ENCODE measurements at places on chromosomes 2 and 18. TPM values are rescaled to one million over a fixed set of nuclear protein-coding genes. Genes with fewer than 3 reads are reported as not detected.

Gene DTNA
- total RNA-seq = 140 TPM

Gene CLEC4F
- not detected for total RNA-seq

Gene CFLAR
- total RNA-seq = 159 TPM

Gene PDE11A
- total RNA-seq = 16.8 TPM

Gene TFCP2L1
- 0.36 TPM for total RNA-seq

Gene CAPN14
- not detected for total RNA-seq

Gene TMEM163
- 0.28 TPM for total RNA-seq

- no peaks in the 10 kb centered on the region for H3K36me3 ChIP-seq
- DNase-seq = no peak
- no peaks in the 10 kb centered on the region for H3K4me1 ChIP-seq
- no peak overlapping the region for H3K4me3 ChIP-seq
- no peak overlapping the region for H3K27ac ChIP-seq
Observed at GRCh38 chr2:98102878-98103277, 15.9 kb downstream of the VWA3B start.

DNA sequence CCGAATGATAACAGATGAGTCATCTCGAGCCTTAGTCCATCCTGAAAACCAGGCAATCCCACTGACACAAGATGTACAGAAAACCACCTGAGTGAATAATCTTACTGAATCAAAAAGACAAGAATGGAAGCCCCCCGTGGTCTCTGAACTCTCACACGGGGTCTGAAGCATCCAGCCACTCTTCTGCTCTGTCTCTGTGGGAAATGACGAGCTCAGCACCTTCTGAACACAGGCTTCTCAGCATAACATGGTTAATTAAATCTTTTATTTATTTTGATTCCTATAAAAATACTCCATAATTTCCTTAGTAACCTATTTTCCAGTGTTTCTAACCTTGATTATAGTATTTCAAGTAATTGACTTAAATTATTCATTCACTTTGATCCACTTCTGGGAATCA is 203.7 kb downstream of the TMEM163 start:
- H3K27ac ChIP-seq = no peak overlapping the region
- no peak for DNase-seq
- H3K27me3 ChIP-seq = no peaks in the 10 kb centered on the region
- no peaks in the 10 kb centered on the region for H3K36me3 ChIP-seq
- H3K4me1 ChIP-seq = no peaks in the 10 kb centered on the region
- H3K4me3 ChIP-seq = no peak overlapping the region

DNA sequence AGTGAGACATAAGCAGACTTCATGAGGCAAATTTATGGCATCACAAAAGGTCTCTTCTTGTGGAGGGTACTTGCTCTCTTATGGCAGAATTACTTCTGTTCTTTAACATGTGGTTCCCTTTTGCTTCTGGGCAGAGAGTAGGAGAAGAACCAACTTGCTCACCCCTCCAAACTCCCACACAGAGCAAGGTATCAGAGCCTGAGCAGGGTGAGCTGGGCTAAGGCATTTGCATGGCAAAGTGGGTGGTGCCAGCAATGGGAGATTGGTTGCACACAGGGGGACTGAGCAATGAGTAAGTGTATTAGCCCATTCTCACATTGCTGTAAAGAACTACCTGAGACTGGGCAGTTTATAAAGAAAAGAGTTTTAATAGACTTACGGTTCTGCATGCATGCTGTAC is 64.2 kb upstream of the ITGB6 start:
- H3K27me3 ChIP-seq = no peaks in the 10 kb centered on the region
- H3K4me3 ChIP-seq = no peak overlapping the region
- H3K27ac ChIP-seq = no peak overlapping the region
- DNase-seq = no peak
- H3K36me3 ChIP-seq = no peaks in the 10 kb centered on the region
- peaks cover 18% of the 10 kb centered on the region for H3K4me1 ChIP-seq

DNA sequence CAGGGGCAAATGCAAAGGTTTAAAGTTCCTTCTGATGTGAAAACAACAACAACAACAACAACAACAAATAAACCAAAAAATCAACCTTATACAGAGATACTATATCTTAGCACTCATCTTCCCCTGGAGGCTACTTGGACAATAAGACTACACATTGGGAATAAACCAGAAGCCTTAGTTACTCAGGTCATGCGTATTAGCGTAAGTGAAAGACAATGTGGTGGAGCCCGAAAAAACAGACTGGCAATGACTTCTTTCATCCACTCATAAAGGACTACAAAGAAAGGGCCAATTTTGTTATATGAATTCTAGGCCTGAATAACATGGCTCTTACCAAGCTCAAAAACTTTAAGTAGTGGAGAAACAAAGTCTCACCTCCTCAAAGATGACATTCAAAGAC is 19.4 kb upstream of the PPP4R3B start:
- no peak overlapping the region for H3K27ac ChIP-seq
- no peak for DNase-seq
- no peaks in the 10 kb centered on the region for H3K27me3 ChIP-seq
- H3K4me3 ChIP-seq = no peak overlapping the region

DNA sequence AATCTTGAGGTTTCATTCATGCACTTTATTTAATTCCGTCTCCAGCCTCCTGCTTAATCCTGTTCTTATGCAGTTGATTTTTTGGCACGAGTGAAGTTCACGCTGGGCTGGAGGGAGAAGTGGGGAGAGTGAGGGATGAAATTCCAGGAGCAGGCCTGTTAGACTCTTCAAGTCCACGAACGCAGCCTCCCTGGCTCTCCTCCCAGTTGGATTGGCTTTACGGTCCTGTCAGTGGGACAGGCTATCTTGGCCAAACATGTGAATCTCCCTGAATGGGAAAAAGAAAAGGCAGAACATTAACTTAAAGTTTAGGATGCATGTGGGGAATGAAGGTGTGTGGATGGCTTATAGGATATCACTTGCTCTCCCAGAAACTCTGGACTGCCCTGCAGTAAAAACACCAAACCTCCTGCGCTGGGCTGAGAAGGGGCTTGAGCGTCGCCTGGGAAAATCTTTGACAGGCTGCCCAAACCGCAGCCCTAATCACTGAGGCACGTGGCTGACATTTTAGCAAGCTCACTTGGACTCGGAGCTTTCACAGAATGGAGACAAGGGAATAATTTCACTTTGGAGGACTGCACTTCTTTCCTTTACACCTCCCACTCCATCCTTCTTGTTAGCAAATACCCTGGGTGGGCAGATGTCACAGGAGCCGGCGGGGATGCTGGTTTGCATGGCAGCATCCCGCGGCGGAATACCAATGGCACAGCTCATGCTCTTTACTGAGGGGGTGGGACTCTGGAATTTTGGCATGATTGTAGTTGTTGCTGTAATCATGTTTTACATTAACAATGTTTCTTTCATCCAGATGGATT is 93.9 kb downstream of the ACKR3 start:
- DNase-seq = peak; percentile 94
- H3K4me1 ChIP-seq = peaks cover 48% of the 10 kb centered on the region
- H3K27me3 ChIP-seq = no peaks in the 10 kb centered on the region
- no peak overlapping the region for H3K4me3 ChIP-seq
- peak overlapping the region; percentile 82 for H3K27ac ChIP-seq

GRCh38 chr2:199356412-199356811 is 101.3 kb downstream of the SATB2 start:
- H3K27me3 ChIP-seq = no peaks in the 10 kb centered on the region
- H3K36me3 ChIP-seq = no peaks in the 10 kb centered on the region
- no peak overlapping the region for H3K27ac ChIP-seq
- no peaks in the 10 kb centered on the region for H3K4me1 ChIP-seq
- H3K4me3 ChIP-seq = no peak overlapping the region
- DNase-seq = no peak

DNA sequence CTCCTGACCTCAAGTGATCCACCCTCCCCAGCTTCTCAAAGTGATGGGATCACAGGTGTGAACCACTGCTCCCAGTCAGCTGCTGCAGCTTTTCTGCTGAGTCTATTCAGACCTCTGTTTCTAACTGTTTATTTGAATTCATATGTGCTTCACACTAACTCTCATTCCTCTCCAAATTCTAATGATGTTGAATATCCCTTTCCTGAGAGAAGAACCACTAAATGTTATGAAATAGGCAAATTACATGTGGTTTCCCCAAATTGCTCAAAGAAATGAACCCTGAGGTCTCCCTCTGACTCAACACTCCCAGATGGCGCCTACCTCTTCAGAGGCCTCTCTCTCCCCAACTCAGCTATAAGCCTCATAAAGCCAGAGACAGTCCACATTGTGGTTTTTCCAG is 98.6 kb downstream of the IRS1 start:
- H3K36me3 ChIP-seq = no peaks in the 10 kb centered on the region
- peaks cover 37% of the 10 kb centered on the region for H3K4me1 ChIP-seq
- peak overlapping the region; percentile 26 for H3K27ac ChIP-seq
- DNase-seq = no peak

DNA sequence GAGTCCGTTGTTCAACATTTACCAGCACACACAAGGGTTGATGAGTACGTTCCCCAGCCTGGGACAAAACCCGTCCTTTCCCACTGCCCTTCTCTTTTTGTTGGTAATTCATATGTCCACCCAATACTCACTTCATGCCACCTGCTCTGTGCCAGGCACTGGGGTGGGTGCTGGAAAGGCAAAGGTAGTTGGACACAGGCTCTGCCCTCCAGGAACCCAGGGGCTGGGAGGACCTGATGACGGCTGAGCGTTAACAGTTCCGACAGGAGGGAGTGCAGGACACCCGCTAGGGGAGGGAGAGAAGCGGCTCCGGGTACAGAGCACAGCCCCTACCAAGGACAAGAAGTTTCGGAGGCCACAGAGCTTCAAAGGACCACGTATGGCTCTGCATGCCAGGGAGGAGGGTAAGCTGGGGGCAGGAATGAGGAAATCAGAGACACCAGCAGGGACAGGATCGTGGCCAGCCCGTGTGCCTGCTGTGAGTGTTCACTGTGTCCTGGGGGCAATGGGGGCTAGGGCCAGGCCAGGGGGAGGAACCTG is 134.1 kb upstream of the GPC1 start:
- no peak overlapping the region for H3K27ac ChIP-seq
- DNase-seq = no peak
- H3K4me3 ChIP-seq = no peak overlapping the region
- no peaks in the 10 kb centered on the region for H3K4me1 ChIP-seq

- no peaks in the 10 kb centered on the region for H3K4me1 ChIP-seq
- no peak overlapping the region for H3K27ac ChIP-seq
- peaks cover 24% of the 10 kb centered on the region for H3K36me3 ChIP-seq
- no peak for DNase-seq
Observed at GRCh38 chr2:9356261-9356660, 67.1 kb downstream of the ITGB1BP1 start.

GRCh38 chr2:100692906-100693305 is 127.0 kb upstream of the NPAS2 start:
- no peak overlapping the region for H3K4me3 ChIP-seq
- no peaks in the 10 kb centered on the region for H3K4me1 ChIP-seq
- no peaks in the 10 kb centered on the region for H3K27me3 ChIP-seq
- no peak overlapping the region for H3K27ac ChIP-seq
- H3K36me3 ChIP-seq = no peaks in the 10 kb centered on the region
- DNase-seq = no peak

- H3K4me3 ChIP-seq = no peak overlapping the region
- H3K27ac ChIP-seq = no peak overlapping the region
Observed at GRCh38 chr18:46273861-46274260, 169.7 kb downstream of the HAUS1 start.

DNA sequence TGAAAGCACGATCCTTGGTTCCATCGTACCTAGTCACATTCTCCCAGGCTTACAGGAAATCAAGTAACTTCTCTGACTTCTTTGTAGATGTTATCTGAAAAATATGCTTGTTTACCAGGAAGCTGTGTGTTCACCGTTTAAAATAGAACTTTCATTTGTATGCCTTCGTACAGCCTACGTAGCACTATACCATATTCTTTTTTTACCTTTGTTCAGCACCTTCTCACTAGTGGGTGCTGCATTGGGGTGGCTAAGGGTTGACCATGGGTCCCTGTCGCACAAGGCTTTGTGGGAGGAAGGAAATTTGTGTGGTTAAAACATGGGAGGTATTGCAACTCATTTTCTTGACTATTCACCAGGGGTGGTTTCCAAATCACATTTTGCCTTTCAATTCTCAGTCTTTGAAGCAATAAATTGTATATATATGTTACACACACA is 16.6 kb downstream of the MALT1 start:
- no peak for DNase-seq
- no peak overlapping the region for H3K4me3 ChIP-seq
- H3K27ac ChIP-seq = no peak overlapping the region
- H3K4me1 ChIP-seq = no peaks in the 10 kb centered on the region

- H3K27me3 ChIP-seq = no peaks in the 10 kb centered on the region
- H3K4me3 ChIP-seq = no peak overlapping the region
- no peak for DNase-seq
- H3K27ac ChIP-seq = peak overlapping the region; percentile 72
Observed at GRCh38 chr2:46574457-46575355, 95.3 kb downstream of the TMEM247 start.

DNA sequence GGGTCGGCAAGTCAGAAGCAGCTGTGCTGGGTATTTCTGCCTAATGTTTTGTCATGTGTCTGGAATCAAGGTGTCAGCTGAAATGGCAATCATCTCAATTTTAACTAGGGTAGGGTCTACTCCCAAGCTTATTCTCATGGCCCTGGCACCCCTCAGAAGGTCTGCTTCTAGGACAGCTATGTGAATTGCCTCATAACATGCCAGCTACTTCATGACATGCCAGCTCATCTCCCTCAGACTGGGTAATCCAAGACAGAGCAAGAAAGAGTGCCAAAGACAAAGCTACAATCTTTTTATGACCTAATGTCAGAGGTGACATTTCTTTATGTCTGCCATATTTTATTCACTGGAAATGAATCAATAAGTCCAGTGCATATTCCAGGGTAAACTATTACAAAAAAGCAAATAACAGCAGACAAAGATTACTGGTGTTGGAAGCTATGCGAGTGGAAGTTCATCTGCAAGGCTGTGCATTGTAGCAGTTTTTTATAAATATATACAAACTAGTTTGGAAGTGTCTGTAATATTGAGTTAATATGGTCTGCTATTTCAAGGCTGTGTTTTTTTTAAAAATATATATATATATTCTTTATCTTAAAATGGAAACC is 153.3 kb downstream of the FSIP2 start:
- H3K27ac ChIP-seq = no peak overlapping the region
- H3K4me3 ChIP-seq = no peak overlapping the region
- H3K36me3 ChIP-seq = no peaks in the 10 kb centered on the region
- no peaks in the 10 kb centered on the region for H3K4me1 ChIP-seq
- no peak for DNase-seq

GRCh38 chr2:222495388-222495787 is 71.0 kb downstream of the SGPP2 start:
- DNase-seq = no peak
- H3K27me3 ChIP-seq = no peaks in the 10 kb centered on the region
- H3K4me3 ChIP-seq = no peak overlapping the region
- no peak overlapping the region for H3K27ac ChIP-seq
- no peaks in the 10 kb centered on the region for H3K4me1 ChIP-seq
- H3K36me3 ChIP-seq = no peaks in the 10 kb centered on the region
